ENCODE measurements at places on chromosomes 4 and X.

DNA sequence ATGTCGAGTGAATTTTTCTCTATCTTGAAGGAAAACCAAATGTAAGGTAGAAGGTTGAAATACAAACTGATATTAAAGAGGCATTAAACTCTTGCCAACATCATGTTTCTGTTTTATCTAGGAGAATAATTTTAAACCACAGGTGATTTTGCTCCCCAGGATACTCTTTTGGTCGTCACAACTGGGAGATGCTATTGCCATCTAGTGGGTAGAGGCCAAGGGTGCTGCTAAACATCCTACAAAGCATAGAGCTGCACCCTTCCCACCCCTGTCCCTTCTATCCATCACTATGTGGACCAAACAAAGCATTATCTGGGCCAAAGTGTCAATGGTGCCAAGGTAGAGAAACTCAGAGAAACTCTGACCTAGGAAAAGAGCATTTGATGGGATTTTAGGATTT is 154.6 kb upstream of the MAGEB2 start:
- no peak for DNase-seq

DNA sequence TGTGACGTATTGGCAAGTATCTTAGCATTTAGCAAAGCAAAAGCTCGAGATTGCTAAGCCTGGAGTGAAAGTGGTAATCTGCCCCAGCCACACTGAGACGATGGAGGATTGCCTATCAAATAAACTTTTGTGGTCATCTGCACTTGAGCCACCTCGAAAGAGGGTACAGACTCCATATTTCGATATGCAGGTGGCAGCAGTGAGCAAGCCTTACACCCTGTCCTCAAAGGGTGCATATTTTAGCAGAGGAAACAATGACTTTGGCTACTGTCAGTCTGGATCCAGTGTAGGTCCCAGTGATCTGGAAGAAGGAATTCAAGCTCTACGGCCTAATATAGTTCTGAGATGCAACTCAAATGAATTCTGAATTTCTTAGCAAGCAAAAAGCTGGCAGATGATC is 153.9 kb downstream of the ATG4A start:
- no peak for DNase-seq

- no peak for DNase-seq
Observed at GRCh38 chr4:152310257-152310656, 225.6 kb downstream of the FBXW7 start.

GRCh38 chr4:147078875-147079658 is 133.4 kb upstream of the TTC29 start:
- no peak for DNase-seq

- DNase-seq = peak; percentile 22
Observed at GRCh38 chr4:156941940-156942548, 29.6 kb downstream of the PDGFC start.

DNA sequence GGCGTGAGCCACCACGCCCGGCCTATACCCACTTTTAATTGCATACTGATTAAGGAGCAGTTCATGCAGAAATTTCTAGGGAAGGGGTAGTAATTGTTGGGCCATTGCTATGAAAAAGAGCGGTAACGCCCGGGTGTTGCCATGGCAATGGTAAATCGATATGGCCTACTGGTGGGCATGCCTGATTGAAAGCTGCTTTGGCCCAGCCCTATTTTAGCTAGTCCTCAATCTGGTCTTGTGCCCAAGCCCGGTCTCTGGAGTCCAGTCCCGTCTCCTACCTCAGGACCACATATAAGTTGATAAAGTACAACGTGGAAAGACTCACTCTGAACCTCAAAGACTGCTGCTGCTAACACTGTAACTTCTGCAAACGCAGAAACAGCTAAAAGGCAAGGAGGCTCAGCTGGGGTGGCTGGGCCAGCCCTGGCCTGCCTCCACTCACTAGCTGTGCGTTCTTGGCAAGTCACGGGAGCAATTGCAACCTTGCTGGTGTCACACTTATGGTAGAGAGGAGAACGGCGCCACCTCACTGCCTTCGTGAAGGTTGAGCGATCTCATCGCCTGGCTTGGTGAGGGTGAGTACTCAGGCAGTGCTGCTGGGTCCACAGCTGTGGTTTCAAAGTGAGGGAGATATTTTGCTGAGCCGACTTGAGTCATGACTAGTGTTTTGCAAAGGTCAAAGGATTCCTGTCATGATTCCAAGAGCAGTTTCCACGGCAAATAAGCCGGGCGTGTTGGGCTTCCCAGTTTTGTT is 57.0 kb upstream of the GRPEL1 start:
- no peak for DNase-seq

- peak; percentile 40 for DNase-seq
Observed at GRCh38 chrX:10079231-10079630, 77.5 kb upstream of the CLCN4 start.

DNA sequence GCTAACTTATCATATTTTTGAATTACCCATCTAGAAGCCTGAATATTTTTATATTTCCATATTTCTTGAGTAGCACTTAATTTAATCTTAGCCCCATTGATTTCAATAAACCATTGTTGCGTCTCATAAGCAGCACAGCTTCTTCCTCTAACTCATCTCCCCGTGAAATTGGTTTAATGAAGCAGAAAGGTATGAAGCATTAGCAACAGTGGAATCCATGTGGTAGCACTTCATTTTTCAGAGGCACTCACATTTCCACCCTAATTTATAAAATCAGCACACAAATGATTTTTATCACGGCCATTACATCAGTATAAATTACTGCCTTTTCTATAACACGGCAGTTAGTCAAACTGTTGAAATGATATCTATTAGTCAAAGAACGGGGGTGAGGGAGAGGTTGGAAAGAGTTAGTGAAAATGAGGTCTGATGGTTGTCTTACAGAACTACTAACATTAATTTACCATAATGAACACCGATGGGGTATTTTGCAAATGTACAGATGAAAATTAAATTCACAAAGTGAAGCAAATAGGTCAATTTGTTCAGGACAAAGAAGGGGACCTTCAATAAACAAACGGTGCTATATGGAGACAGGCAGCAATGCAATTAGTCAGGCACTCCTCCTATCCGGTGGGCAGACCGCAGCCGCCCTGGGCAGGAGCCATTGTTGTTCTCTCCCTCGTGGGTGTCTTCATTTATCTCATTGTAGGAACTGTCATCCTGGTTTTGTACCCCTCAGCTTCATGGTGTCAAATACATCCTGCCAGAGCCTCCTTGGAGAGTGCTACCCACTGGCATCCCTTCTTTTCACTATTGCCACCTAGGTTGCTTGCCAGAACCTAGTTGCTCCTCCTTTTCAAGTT is 205.7 kb downstream of the SOX3 start:
- no peak for DNase-seq

DNA sequence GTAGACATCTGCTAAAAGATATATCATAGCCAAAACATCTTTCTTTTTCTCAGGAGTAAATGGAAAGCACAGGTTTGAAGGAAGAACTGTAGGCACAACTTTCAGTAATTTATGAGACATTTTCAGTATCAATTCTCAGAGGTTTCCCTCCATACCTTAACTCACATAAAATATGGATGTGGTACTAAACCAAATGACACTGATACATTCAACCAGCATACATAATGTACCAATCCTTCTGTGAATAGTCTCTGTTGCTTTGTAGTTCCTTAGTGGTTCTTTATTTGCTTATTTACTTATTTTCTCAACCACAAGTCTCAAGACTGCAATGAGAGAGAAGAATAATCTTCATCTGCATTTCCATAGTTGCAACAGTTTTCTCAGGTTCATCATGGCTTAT is 96.1 kb downstream of the ARHGAP24 start:
- DNase-seq = no peak

GRCh38 chrX:149962859-149963757 is 24.8 kb upstream of the EOLA2 start:
- peak; percentile 43 for DNase-seq

GRCh38 chr4:18171896-18172295 is 150.3 kb upstream of the LCORL start:
- no peak for DNase-seq

DNA sequence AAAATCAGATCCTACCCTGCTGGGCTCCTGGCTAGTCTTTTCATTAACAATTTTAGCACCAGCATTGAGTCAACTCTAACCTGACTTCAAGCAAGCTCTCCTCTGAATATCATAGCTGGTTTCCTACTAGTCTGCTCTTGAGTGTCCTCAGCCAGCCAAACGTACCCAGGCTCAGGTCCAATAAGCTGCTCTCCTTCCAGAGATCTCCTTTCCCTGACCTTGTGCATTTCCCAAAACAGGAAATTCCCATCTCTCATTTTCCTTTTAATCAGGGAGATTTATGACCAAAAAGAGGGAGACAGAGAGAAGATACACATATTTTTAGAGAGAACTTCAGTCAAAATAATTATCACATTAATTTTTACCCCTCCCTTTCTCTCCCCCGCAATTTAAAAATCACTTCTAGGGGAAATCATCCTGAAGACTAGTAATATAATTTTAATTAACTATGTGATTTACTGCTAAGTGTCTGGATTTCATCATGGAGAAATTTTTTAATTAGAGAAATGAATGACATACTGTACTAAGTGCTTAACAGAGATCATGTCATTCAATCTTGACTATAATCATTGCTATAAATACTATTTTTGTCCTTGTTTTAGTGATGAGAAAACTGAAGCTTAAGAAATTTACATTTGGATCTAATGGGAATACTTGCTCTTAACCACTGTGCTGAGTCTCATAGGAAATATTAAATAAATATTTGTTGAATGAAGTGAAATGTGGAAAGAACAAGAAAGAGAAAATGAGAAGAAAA is 421.7 kb upstream of the INTU start:
- no peak for DNase-seq

DNA sequence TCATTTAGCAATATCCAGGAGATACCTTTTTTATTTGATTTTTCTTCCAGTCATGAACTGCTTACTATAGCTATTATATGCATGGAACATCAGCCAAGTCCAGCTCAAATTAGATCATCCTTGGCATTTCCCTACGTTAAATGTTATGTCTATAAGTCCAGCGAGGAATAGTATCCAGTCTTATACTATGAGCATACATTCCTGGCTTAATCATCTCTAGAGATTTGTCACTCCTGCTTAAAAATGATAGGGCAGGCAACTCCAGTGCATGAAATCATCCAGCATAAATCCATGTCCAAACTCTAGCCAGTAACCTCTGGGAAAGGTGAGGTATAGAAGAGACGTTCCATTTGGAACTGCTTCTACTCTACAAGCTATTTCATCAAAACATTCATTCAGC is 126.7 kb upstream of the VCX2 start:
- DNase-seq = no peak

GRCh38 chrX:67731061-67731460 is 187.2 kb downstream of the AR start:
- DNase-seq = no peak

- no peak for DNase-seq
Observed at GRCh38 chrX:112368371-112368770, 285.8 kb upstream of the TRPC5 start.

DNA sequence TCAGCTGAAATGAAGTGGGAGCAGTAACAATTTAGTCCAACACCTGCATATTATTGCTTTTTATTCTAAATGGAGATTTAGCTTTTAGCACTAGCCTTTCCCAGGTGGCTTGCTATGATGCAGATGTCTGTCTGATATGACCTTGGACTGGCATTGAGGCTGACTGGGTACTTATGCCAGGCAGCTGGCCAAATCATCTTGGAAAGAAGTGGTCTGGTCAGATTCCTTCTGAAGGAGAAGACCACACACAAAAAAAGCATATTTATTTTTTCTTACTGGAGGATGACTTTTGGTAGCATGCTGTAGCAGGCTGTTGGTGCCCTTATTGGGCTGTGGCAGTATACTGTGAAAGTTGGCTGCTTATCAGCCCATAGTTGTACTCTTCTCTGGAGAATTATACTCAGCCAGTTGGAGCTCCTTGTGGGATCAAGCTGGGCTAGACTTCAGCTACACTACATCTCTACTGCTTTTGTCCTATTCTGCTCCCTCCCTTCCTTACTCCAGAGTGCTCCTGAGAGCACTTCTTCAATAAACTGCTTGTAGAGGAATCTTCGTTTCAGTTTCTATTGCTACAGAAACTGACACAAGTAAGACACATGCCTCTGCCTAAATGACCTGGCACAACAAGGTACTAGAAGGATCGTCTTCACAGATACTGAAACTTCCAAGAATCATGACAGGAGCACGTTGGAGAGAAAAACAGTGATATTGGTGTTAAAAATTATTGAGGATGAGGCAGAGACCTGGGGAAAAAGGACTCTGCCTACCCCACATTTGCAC is 196.8 kb upstream of the RPS6KA3 start:
- no peak for DNase-seq

- DNase-seq = peak; percentile 62
Observed at GRCh38 chrX:54171527-54172250, 11.4 kb downstream of the FAM120C start.

DNA sequence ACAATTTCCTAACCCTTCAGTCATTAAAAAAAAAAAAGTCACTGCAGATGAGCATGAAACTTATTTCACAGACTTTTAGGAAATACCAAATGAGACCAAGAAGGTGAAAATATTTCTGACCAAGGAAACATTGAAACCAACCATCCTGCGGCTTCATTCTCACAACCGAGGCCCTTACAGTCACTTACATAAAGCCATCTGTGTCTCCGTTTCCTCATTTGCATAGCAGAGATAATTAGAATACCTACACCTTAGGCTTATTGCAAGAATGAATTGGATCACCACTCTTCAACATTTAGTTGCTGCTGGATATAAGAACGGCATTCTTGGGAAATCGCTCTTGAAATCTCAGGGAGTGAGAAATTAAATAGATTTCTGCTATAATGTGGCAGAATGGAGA is 356.2 kb downstream of the HS3ST1 start:
- no peak for DNase-seq

- DNase-seq = no peak
Observed at GRCh38 chr4:55178226-55179005, 53.0 kb upstream of the KDR start.

GRCh38 chr4:17664755-17665154 is 50.3 kb downstream of the MED28 start:
- peak; percentile 55 for DNase-seq

DNA sequence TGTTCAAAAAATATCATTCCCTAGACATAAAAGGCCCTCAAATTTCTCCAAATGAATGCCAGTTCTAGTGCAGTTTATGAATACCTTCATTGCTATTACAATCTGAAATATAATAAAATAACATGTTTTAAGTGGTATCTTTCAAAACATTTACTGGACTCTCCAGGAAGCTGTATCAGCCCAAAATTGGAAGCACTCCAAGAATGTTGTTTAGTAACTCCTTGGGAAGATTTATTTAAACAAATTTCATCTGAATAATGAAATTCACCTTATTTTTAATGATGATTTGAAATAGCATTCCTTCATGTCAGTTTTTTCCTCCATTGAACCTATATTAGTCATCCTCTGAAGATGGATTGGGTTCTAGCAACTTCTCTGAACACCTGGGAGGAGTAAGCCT is 217.2 kb upstream of the PCDH18 start:
- no peak for DNase-seq

- DNase-seq = no peak
Observed at GRCh38 chr4:61588621-61589402, 388.7 kb downstream of the ADGRL3 start.

DNA sequence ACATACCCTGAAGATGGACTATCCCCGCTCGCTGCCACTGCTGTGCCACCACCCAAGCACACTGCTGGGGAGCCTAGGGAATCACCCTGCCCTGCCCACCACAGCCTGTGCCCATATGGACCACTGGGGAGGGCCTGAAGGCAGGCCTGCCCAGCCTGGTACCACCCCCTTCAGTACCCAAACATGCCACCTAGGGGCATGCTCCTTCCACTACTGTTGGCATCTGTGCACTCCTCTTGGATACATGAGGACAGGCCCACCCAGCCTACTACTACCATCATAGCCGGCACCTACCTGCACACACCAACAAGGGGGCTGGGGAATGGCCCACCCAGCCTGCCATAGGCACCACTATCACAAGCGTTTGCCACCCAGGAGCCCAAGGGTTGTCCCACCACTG is 30.1 kb upstream of the PRDX4 start:
- DNase-seq = no peak

- DNase-seq = no peak
Observed at GRCh38 chr4:98618680-98619079, 39.7 kb downstream of the TSPAN5 start.

Data from inflammatory macrophage treated with lipopolysaccharide for 4 hours (primary cell).